ENCODE measurements at places on chromosomes 6 and 20.

DNA sequence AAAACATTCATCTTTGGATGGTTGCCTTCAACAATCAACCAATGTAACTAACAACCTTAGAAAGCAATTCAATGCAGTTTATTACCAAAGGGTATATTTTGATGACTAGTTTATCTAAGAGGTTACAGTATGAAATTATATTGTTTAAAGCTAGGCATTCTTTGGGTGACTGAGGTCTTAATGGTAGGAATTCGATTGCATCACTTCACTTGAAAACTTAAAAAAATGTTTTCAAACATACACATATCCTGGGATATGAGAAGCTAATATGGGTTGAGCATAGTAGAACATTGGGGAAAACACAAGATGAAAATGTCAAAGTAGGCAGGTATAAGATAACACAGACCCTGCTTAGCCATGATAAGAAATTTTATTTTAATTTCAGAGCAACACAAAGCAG lies 144.6 kb upstream of the BMP5 start:
- DNase-seq, result no peak

DNA sequence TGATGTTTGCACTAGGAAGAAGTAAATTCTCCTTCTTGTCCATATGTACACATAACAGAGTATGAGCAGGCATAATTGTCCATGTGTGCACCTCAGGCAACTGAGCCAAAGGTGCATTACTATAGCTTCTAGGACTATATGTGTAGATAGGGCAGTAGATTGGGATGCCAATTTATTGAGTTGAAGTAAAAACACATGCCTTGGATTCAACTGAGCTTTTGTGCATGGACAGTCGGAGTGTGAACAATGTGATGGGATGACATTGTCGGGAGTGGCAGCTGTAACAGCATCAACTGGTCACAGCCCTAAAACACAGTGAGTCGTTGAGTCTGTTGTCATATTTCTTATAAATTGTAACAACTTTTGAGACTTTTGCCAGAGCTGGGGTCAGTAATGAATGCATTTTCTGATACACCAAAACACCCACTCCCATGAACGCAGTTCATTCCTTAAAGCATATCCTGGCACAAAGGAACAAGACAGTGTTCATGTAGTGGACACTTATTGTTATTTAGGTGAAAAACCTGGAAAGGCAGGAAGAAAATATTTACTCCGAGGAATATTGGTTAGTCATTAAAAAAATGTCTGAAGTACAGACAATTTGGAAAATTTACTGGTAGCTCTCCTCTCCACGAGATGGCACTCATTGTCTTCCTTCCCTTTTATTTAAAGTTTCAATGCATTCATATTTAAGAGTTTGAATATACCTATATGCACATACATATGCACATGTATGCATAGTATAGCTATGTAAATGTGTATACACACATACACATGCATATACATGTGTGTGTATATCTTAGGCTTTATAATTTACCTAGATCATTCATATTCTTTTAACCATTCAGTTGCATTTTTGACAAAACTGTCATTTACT lies 302.0 kb upstream of the STXBP5 start:
- no peak for DNase-seq

- no peak for DNase-seq
Measured at GRCh38 chr6:39366931-39367618, 44.6 kb upstream of the KCNK16 start.

DNA sequence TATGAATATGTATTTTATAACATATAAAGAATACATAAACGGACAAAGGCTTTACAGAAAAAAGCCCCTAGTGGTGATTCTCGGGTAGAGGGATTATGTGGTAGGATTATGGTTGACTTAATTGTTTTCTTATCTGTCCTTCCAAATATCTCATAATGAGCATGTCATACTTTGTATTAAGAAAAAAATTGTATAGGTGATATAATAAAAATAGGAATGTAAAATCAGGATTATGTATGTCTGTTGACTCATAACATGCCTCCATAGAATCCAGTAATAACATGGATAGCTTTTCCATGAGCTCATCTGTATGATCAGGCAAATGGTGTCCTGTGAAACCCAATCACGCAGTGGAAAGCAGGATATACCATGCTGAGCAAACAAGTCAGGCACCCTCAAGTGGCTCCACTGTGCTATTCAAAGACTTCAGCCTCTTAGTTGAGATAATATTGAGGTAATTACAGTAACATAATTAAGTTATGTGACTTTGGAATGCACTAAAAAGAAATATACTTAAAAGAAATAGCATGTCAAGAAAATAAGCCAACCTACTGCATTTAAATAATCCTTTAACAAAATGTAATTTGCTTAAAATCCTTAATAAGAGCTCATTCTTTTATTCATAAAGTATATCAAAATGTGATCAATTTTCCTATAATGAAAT lies 39.6 kb upstream of the PRELID3B start:
- DNase-seq, result no peak

GRCh38 chr20:58623579-58624473 lies 27.3 kb upstream of the STX16 start:
- no peak for DNase-seq

DNA sequence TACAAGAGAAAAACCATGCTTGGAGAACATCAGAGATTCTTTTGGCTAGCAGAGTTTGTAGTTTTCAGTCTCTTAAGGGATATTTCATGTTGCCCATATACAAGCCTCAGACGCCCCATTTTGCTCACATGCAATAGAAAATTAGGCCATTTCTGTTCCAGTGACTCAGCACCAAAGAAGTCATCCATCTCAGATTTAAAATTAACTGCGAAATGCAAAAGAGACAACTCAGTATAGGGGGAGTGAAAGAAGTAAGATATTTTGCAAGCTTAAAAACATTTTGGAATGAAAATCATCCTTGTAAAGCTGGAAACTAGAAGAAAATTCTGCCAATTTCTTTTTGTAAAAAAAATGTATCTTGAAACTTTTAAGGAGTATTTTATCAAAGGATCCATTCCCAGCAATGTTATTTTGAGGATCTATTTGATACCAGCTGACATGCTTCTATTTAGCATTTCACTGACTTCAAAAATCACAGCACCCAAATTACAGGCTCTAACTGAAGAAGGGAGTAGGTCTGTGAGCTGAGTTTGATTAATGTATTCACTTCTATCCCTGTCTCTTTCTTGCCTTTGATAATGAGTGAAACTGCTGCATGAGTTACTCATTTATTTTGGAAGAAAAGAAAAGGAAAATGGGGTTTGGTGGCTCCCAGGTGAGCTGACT lies 223.7 kb upstream of the SULF2 start:
- no peak for DNase-seq

DNA sequence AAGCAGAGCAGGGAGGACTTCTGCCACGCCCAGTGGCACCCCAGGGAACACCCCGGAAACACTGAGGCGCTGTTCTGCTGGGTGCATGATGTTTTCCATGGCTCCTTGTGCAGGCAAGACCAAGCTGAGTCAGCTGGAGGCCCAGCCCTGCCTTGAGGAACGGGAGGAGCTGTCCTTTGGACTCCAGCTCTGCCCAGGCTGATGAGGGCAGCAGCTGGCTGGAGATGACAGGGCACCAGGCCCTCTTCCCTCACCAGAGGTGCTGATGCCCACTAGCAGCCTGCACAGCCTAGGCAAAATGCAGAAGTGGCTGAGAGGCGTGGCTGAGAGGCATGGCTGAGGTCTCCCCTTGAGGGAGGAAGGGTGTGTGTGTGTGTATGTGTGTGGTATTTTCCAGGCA lies 2.4 kb downstream of the C6orf132 start:
- no peak for DNase-seq

GRCh38 chr6:91796603-91797002 lies 1209.7 kb upstream of the MAP3K7 start:
- DNase-seq, result no peak

- no peak for DNase-seq
Measured at GRCh38 chr20:46826343-46826984, 68.2 kb upstream of the EYA2 start.

DNA sequence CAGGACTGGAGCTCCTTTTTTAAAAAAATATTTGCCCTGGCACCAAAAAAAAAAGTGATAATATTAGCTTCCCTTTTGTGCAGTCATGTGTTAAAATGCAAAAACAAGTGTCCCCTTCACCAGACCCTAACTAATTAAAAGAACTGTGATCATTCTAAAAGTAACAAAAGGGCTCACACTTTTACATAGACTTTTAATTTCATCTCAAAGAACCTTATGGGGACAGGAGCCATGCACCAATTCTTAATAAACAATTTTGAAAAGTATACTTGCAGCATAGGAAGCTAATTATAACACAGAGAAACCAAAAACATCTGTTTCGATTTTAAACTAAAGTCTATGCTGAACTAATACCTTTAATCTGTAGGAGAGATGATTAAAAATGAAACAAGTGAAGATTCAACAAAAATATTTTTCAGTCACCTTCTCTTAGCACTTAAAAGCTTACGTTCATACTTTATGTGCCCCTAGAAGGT lies 17.3 kb downstream of the STX7 start:
- DNase-seq, result no peak

DNA sequence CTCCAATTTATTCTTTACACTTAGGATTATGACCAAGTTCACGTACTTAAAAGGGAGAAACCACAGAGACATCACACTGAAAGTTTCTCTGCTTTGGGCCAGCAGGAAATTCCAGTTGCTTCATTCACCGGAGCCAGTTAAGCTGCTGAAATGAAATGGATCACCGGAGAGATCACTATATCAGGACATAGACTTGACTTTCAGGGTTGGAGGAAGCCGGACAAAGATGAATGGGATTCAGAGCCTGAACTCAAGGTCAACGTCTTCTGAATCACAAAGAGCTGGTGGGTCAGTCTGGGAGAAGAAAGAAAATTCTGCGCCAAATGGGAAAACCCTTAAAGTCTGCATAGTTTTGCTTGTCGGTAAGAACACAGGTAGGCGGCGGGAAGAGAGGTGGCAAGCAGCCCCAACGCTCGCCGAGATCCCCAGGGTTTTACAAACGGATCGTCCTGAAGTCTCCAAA lies 81.9 kb upstream of the CCDC28A start:
- no peak for DNase-seq

DNA sequence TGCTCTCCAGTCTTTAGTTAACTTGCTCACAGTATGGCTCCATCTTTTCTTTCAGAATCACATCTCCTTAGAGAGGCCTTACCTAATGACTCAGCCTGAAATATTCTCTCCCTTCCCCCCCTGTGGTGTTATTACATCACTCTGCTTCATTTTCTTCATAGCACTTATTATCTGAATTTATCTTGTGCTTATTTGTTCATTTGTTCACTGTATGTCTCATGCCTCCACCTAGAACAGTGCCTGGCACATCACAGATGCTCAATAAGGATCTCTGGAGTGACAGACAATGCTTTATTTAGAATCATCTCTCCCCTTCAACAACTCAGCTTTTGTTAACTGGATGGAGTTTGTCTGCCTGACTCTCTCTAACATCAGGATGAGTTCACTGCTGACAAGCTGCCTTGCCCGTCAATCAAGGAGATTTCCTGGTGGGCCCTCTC lies 96.6 kb upstream of the MAN1A1 start:
- no peak for DNase-seq

DNA sequence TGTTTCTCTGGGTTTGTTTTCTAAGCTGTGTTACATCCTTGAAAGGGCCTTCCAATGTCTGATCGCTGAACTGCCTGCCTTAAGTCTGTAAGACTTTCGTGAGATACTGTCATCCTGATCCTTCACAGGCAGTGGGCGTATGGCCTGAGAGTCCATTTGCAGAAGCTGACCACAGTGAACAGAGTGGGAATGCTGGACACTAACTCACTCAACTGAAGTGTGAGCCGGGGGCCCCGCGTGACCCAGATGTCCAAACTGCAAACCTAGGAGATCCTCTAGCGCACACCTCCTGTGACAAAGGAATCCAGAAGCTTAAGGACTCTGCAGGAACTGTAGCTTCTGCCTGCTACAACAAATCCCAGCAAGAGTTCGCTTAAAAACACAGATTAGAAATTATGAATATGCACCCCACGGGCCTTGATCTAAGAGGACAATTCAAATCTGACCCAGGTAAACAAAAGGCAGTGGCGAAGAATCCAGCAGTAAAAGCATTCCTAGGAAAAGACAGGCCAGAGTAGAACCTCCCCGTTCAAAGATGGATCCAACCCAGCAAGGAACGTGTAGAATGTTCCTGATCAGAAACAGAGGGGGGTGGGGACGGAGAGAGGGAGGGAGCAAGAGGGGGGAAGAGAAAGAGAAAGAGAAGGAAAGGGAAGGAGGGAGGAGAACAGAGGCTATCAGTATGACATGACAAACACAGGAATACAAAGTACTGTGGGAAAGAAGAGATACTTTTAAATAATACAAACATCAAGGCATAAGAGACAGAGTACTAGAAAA lies 135.0 kb upstream of the AFDN start:
- no peak for DNase-seq

DNA sequence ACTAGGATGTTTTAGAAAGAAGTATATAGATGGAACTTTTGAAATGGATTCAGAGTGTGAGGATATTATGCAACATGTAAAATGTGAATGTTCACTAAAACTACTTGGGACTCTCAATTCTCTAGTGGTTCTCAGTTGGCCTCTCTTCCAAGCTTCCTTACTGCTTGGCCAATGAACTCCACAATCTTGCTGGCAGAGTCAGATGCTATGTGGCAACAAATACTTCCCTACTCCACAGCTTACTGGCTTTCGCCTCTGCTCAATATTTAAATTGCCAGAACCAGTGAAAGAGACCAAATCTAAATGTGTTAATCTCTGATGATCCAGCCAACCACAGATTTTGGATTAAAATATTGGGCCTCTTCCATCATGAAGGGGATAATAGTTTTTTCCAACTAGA lies 138.4 kb downstream of the HTR1B start:
- DNase-seq, result no peak

DNA sequence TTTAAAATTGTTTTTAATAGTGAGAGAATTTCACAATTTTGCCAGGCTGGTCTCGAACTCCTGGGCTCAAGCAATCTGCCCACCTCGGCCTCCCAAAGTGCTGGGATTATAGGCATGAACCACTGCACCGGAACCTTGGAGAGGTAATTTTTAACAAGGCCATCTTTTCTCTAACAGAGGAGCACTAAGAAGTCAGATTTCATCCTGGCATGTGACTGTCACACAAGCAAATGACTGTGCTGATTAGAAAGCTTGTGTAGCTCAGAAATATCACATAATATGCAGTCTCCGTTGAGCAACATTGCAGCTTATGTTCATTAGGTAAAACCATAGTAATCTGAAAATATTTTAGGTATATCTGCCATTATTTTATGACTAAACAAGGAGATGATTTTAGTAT lies 156.0 kb downstream of the CCDC170 start:
- no peak for DNase-seq

DNA sequence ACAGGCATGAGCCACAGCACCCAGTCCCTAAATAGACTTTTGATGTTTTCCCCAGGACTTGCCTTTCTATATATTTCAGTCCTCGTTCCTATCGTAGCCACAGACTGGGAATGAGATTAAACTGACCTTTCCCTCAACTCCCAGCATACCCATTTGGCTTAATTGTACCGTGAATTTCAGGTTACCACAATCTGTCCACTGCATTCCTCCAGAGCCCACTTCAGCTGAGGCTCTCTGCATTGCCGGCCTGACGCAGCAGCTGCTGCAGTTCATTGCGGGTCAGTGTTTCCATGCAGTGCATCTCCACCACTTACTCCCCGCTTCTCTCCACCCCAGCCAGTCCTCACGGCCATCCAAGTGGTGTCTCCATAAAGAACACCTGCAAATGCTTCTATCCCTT lies 103.1 kb upstream of the RIN2 start:
- DNase-seq, result no peak

GRCh38 chr6:88605271-88605670 lies 358.1 kb downstream of the RNGTT start:
- DNase-seq, result no peak

GRCh38 chr6:27650620-27651370 lies 177.9 kb upstream of the ZNF184 start:
- peak; percentile 62 for DNase-seq

Data from mesothelial cell of epicardium (in vitro differentiated cells).